ENCODE measurements at places on chromosomes 3 and 15. TPM values are rescaled to one million over a fixed set of nuclear protein-coding genes. Genes with fewer than 3 reads are reported as not detected.
A peak's percentile ranks its signal among the peaks of the same experiment; 100 is the strongest.

DNA sequence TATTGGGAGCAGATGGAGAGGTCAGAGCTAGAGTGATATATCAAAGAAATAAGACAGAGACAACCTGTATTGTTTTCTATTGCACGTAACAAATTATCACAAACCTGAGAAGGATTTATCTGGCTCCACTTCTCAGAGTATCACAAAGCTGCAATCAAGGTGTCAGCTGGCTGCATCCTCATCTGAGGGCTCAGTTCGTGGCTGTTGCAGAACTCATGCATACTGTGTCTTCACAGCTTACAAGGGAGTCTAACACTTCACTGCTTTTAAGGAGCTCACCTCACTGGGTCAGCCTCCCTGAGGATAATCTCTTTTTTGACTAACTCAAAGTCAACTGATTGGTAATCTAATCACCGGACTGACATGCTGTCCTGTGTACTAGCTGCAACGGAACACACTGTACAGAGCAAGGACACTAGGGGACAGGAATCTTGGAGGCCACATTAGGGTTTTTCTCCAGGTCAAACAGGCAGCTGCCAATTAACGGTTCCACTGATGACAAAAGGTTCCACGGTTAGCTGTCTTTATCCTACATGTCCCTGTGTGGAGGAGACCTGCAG is 1006.8 kb upstream of the SEMA6D start:
- peak overlapping the region; percentile 36 for H3K27ac ChIP-seq
- H3K4me3 ChIP-seq, result no peak overlapping the region
- no peaks in the 10 kb centered on the region for H3K36me3 ChIP-seq
- H3K27me3 ChIP-seq, result no peaks in the 10 kb centered on the region
- no peaks in the 10 kb centered on the region for H3K4me1 ChIP-seq

- peaks cover 24% of the 10 kb centered on the region for H3K4me1 ChIP-seq
- H3K36me3 ChIP-seq, result no peaks in the 10 kb centered on the region
- no peak overlapping the region for H3K27ac ChIP-seq
- H3K27me3 ChIP-seq, result no peaks in the 10 kb centered on the region
- no peak overlapping the region for H3K4me3 ChIP-seq
- DNase-seq, result peak; percentile 46
These were observed 33.7 kb downstream of the VIPR1 start for GRCh38 chr3:42535981-42536784.

DNA sequence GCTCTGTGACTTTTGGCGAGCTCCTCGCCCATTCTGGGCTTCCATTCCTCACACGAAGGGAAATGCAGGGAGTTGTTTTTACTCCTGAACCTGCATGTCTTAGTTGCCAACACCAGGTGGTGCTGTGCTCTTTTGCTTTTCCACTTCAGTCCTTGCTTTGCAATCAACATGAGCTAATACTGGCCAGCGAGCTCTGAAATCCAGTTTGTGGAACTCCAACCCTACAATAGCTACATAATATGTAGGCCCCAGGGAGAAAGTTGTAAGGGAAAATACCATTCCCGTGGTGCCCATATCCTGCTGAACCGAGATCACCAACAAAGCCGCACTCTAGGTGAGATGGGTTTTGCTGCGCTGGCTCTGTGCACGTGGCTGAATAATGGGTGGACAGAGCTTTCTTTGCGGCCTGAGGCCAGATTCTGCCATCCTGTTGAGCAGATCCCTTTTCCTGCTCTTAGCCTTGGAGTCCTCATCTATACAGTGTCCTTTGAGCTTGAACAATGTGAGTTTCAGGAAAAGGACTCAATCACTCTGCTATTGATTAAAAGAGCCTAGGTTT is 25.0 kb downstream of the LSM3 start:
- DNase-seq, result peak; percentile 32
- no peaks in the 10 kb centered on the region for H3K27me3 ChIP-seq
- H3K36me3 ChIP-seq, result no peaks in the 10 kb centered on the region
- H3K4me1 ChIP-seq, result no peaks in the 10 kb centered on the region
- H3K27ac ChIP-seq, result no peak overlapping the region

DNA sequence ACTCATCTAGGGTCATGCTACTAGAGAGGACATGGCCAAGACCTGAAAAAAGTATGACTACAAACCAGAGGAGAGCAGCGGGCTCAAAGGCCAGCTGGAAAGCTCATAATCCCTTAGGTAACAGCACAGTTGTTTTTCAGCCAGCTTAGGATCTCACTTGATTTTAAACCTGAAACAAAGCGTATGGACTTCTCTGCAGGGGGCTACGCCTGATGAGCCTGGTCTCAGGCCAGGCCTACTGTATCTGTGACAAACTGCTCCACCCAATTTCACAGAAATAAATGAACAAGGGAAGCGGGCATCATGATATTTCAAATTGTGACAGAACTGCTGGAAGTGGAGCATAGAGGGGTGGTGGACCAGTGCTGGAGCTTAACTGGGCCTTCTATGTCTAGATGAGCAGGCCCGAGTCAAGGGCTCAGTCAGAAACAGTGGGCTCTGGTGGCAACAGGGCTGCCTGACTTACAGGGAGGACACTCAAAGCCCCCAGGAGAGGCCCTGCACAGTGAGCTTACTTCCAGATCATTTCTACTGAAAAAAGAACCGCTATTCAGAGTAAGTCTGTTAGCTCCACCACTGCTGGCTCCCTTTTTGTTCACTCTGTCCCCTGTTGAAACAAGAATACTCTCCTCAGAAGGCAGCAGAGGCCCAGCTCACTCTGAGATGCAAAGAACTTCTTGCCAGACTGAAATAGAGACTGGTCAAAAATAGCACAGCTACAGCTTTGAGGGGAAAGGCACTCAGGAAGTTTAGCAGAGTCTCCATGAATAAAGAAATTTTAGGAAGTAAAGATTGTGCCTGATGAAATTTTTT is 47.0 kb downstream of the LRIG1 start:
- H3K4me3 ChIP-seq, result no peak overlapping the region
- peaks cover 6% of the 10 kb centered on the region for H3K4me1 ChIP-seq
- H3K27me3 ChIP-seq, result no peaks in the 10 kb centered on the region
- H3K36me3 ChIP-seq, result no peaks in the 10 kb centered on the region
- H3K27ac ChIP-seq, result no peak overlapping the region

GRCh38 chr15:51270706-51271105 is 67.7 kb downstream of the CYP19A1 start:
- DNase-seq, result no peak
- H3K36me3 ChIP-seq, result no peaks in the 10 kb centered on the region
- H3K4me3 ChIP-seq, result no peak overlapping the region
- peaks cover 43% of the 10 kb centered on the region for H3K27me3 ChIP-seq

DNA sequence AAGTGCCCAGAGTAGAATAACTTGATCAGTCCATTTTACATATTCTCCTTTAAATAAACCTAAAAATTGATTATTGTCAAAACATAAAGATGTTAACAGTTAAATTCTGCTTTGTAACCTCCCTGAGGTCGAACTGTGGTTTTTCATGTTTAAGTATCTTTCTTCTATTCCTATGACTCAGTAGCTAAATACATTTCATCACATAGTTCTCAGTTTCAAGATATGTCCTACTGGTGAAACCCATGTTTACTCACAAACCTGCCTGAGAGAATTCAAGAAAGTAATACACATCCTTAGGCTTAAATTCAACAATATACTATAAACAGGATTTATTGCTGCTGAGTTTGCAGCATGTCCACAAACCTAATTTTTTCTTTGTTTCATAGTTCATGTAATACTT is 692.9 kb downstream of the ZPLD1 start:
- no peaks in the 10 kb centered on the region for H3K4me1 ChIP-seq
- no peaks in the 10 kb centered on the region for H3K27me3 ChIP-seq
- H3K27ac ChIP-seq, result no peak overlapping the region
- no peak overlapping the region for H3K4me3 ChIP-seq
- DNase-seq, result no peak
- H3K36me3 ChIP-seq, result no peaks in the 10 kb centered on the region

- no peaks in the 10 kb centered on the region for H3K4me1 ChIP-seq
- H3K4me3 ChIP-seq, result no peak overlapping the region
- DNase-seq, result no peak
- peaks cover 36% of the 10 kb centered on the region for H3K27me3 ChIP-seq
- no peak overlapping the region for H3K27ac ChIP-seq
These were observed 69.0 kb upstream of the THBS1 start for GRCh38 chr15:39511916-39512260.

DNA sequence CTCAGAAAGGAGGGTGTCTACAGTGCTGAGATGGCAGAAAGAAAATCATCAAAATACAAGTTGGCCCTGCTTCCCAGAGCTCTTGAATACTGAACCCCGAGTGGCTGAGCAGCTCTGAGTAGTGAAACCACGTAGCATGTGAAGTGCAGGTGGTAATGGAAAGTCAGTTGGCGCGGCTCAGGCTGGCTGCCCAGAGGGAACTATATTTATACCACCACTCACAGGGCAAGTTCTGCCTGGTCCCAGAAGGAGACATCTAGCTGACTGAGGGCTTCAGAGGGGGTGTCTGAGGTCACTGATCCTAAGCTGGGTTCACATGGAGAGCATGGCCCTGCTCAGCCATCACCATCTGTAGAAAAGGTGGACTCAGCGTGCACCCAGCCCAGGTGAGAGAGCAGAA is 129.6 kb upstream of the AGBL1 start:
- H3K27ac ChIP-seq, result no peak overlapping the region
- peaks cover 1% of the 10 kb centered on the region for H3K4me1 ChIP-seq
- no peak overlapping the region for H3K4me3 ChIP-seq
- H3K36me3 ChIP-seq, result no peaks in the 10 kb centered on the region

DNA sequence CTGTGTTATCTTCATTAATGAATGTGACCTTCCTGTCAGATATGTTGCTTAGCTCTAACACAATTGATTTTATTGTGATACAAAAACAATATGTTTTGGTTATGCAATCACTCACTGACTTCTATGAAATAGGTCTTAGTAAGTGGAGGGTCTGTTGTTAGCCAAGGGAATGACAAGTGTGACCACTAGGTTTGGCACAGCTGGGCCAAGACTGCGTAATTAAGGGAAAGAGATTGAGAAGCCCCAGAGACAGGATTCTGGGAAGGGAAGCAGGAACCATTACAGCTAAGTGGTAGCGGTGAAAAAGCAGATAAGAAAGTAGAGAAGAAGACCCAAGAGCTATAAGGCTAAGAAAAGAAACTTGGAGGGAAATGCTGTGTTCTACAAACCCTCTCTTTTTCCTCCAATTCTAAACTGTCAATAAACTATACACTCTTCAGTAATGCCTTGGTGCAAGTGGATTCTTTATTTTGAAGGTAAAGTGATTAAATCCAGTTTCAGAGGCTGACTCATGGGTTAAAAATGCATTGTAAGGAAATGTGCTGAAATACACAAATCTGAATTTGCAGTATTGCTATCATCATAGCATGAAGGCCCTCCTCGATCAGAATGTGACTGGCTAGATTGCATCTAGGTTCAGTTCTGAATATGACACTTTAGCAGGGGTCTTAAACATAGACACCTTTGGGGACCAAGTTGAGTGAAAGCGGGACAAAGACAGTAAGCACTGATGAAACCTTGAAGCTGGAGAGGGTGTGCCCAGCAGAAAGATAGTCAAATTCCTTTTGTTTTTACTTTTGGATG is 26.1 kb downstream of the KCNMB2 start:
- no peak for DNase-seq
- H3K4me1 ChIP-seq, result no peaks in the 10 kb centered on the region
- H3K36me3 ChIP-seq, result no peaks in the 10 kb centered on the region
- H3K4me3 ChIP-seq, result no peak overlapping the region
- H3K27ac ChIP-seq, result no peak overlapping the region

DNA sequence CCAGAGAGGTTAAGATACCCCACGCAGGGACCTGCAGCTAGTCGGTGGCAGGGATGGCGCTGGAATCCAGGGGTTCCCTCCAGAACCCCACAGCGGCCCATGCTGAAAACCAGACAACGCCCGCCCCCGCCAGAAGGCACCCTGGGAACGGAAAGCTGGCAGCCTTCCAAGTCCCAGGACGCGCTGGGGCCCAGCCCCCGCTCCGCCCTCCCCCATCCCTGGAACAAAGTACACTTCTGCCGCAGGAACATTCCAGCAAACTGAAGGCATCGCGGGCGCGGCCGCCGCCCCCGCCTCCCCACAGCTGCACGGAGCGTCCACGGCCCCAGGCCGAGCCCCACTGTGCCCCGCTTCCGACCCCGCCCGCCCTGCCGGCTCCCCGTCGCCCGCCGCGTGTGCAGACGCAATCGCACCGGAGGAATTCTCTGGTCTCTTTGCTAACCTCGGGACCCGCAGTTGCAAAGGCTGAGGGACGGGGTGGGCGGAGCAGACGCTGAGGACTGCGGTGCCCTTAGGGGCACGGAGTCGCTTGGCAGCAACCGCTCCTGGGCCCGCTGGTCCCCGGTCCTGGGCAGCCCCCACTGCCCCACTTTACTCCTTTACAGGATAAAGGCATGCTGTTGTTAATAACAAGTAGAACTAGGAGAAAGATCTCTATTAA is 44.8 kb upstream of the RNU6-1 start:
- peaks cover 29% of the 10 kb centered on the region for H3K4me1 ChIP-seq
- no peak overlapping the region for H3K27ac ChIP-seq
- H3K36me3 ChIP-seq, result peaks cover 6% of the 10 kb centered on the region
- DNase-seq, result peak; percentile 46
- peaks cover 22% of the 10 kb centered on the region for H3K27me3 ChIP-seq
- peak overlapping the region; percentile 53 for H3K4me3 ChIP-seq

- H3K4me1 ChIP-seq, result no peaks in the 10 kb centered on the region
- H3K4me3 ChIP-seq, result no peak overlapping the region
- no peaks in the 10 kb centered on the region for H3K27me3 ChIP-seq
- no peak for DNase-seq
- peaks cover 22% of the 10 kb centered on the region for H3K36me3 ChIP-seq
These were observed 49.3 kb downstream of the GMPS start for GRCh38 chr3:155919728-155920127.

GRCh38 chr3:46553154-46553553 is 12.9 kb downstream of the LRRC2 start:
- H3K27ac ChIP-seq, result no peak overlapping the region
- H3K27me3 ChIP-seq, result peaks cover 9% of the 10 kb centered on the region
- no peaks in the 10 kb centered on the region for H3K36me3 ChIP-seq
- peaks cover 10% of the 10 kb centered on the region for H3K4me1 ChIP-seq

GRCh38 chr3:46558184-46559043 is 7.7 kb downstream of the LRRC2 start:
- peak overlapping the region; percentile 78 for H3K4me3 ChIP-seq
- no peak overlapping the region for H3K27ac ChIP-seq
- peak; percentile 67 for DNase-seq
- no peaks in the 10 kb centered on the region for H3K36me3 ChIP-seq

DNA sequence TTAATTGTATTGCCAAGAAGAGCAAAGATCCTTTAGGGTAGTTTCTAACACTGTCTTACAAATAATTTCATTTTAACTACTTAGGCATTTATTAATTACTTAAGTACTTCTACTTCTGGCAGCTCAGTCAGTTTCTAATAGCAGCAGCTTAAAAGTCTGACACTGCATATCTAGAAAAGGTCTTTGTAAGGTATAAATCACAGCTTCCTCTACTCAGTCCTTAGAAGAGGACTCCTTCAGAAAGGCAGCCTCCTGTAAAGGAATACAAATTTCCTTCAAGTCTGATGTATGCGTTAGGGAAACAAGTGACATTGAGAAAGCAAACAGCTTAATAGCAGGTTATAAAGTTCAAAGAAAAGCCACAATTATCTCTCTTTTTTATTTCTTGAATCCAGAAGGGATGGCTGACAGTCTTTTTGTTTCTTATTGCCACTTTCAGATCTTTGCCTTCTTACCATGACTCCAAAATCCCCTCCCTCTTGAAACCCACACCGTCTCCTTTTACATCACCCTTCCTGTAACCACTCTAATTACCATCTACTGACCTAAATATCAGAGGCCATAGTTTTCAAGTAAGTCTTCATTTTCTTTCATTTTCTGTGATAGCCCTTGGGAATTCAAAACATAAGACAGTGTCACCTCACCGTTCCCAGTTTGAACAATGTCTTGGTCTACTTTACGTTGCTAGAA is 109.5 kb downstream of the CGGBP1 start:
- no peak for DNase-seq
- no peak overlapping the region for H3K27ac ChIP-seq
- no peak overlapping the region for H3K4me3 ChIP-seq
- H3K27me3 ChIP-seq, result no peaks in the 10 kb centered on the region
- no peaks in the 10 kb centered on the region for H3K36me3 ChIP-seq

EHHADH gene
- 5.3 TPM for total RNA-seq

ZNF80 gene
- total RNA-seq, result 1.4 TPM

ARPIN gene
- not detected for total RNA-seq

KIF23 gene
- 56.2 TPM for total RNA-seq

ACTC1 gene
- not detected for total RNA-seq

ELP6 gene
- 44.4 TPM for total RNA-seq

FBXL2 gene
- not detected for total RNA-seq
